ENCODE measurements at places on chromosomes 11 and 22.

- peak; percentile 65 for DNase-seq
Observed at GRCh38 chr11:46489656-46490560, 98.3 kb upstream of the CHRM4 start.

GRCh38 chr11:32435511-32435941 lies at the start of gene WT1:
TSS of gene WT1 (minus strand) at chr11:32435539.
- no peak for DNase-seq

GRCh38 chr11:3815845-3816244 lies 7.5 kb downstream of the PGAP2 start:
- no peak for DNase-seq

DNA sequence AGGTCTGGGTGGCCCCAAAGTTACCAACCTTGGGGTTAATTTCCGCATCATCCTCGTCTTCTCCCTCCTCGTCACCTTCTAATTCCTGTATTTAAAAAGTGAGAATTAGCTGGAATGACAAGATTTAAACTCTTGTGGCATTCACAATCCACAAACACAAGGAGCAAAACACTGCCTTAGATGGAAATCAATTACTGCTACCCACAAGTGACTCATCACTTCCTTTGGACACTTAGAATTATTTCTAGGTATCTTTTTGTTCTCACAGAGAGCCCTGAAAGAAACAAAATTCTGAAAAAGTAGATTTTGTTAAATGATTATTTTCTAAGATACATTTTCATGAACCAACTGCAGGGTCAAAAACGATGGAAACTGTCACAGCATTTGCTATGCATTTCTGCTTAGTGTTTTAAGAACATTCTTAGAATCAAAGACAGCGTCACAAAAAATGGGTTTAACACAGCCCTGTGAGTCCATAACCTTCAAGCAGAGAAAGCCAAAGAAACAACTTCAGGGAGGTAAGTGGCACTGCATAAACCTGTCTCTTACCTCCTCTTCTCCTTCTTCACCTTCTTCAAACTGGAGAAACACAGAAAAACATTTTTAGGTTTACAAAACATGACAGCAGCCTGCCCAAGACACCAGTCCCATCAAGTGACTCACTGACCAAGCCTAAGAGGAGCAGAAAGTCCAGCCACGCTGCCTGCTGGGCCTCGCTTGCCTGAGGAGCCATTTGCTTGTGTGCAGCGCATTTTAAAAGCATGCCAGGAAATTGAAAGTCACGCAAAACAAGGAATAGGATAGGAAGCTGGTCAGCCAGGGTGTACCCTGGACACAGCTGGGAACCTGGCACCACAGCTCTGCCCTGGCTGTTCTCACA lies 22.3 kb upstream of the PHLDA2 start:
- DNase-seq: peak; percentile 75

DNA sequence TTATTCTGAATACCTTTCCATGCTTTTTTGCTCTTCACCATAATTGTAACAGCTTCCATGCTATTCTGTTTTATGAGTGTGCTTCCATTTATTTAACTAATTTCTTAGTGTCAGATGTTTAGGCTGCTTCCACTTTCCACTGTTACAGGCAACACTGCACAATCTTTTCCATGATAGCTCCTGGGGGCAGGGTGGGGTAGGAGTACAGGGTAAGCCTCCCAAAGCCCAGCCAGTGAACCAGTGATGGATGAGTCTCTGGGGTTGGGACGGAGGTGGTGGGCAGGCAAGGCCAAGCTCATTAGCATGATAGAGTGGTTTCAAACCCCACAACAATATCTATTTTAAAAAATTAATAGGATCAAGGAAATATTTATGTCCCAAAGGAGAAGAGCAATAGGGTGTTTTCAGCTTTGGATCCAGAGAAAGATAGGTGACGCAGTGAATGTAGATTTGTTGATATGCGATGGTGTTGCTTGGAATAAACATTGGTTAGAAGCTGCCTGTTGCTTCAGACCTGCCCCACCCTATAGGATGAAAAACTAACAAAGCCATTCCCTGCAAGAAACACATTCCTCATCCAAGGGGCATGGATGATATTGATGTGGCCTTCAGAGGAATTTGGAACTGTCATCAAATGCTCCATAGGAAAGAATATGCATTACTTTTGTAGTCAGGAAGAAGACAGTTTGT lies 17.1 kb upstream of the ELF5 start:
- DNase-seq: no peak

- peak; percentile 73 for DNase-seq
Observed at GRCh38 chr11:94583866-94584500, 16.8 kb downstream of the PIWIL4 start.

DNA sequence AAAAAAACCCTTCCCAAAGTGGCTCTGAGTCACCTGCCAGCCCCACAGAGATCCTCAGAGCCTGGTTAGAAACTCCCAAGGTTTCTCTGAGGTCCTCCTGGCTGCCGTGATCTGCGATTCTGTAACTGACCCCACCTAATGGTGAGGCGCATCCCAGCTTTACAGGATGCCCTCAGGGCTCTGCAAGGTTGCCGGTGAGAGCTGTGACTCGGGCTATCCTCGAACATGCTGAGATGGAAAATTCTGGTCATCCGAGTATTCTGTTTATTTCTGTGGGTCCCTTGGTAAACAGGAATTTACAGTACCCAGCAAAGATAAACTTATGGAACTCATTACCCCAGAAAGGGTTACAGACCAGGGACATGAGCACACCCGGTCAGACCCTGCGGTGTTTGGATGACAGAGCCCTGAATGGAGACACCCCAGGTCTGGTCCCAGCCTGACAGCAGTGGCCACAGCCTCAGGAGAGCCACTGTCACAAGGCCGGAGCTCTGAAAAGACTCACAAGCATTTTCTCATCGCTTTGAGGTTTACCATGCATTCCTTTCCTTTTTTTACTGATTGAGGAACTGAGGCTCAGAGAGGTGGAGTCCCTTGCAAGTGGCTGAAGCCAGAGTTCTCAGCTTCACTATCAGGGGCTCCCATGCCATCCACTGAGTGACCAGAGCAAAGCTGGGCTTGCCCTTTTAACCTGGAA lies 22.2 kb downstream of the LIF start:
- no peak for DNase-seq

DNA sequence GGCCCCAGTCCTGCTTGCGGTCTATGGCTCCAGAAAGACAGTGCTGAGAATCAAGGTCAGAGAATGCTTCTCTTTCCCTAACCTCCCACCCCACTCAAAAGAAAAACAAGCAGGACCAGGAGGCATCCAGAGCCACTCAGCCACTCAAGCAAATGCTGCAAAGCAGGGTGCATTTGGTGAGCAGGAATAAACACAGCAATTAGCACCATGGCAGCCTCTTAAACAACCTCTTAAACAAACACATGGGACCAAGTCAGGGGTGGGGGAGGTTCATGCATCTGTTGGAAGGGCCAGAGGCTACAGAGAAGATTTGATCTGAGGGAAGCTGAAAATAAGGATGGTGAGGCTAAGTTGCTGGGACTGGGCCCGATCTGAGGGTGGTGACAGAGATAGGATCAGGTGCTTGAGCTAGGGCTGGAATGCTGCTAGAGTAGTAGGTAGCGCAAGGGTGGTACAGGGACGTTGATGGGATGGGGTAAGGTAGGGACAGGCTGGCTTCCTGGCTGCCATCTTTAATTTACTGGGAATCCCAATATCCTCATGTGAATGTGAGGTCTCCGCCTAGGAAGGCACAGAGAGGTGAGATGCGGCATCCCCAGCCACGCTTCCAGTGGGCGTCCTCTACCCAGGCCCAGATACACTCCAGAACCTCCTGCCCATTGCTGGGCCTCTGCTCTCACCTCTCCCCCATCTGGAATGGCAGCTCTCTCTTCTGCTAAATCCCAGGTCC lies 26.6 kb upstream of the LMO1 start:
- DNase-seq: no peak

- no peak for DNase-seq
Observed at GRCh38 chr11:70410276-70411205, 12.2 kb downstream of the CTTN start.
